ENCODE measurements at places on chromosomes 12 and 14. TPM values are rescaled to one million over a fixed set of nuclear protein-coding genes. Genes with fewer than 3 reads are reported as not detected.
A peak's percentile ranks its signal among the peaks of the same experiment; 100 is the strongest.

- H3K27ac ChIP-seq: no peak overlapping the region
- H3K36me3 ChIP-seq: no peaks in the 10 kb centered on the region
- no peaks in the 10 kb centered on the region for H3K27me3 ChIP-seq
- no peak overlapping the region for H3K4me3 ChIP-seq
These were observed 42.5 kb downstream of the LMO3 start for GRCh38 chr12:16563504-16563903.

DNA sequence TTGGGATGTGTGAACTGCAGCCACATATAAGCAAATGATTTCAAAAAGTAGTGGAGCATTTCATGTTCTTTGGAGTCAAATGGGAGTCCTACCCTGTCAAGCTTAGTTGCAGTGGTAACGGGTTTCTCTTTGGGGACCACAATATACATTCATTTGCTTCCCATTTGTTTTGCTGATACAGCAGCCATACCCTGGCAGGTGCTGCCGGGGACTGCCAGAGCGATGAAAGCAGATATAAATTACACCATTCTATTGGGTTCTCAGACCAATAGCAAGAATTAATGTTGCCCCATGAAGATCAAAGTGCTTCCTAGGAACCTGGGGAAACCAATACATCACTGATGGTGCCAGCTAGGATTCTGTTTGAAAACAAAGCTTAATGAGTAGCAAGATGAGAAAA is 1621.5 kb upstream of the FLRT2 start:
- no peaks in the 10 kb centered on the region for H3K27me3 ChIP-seq
- DNase-seq: no peak
- no peak overlapping the region for H3K27ac ChIP-seq
- H3K36me3 ChIP-seq: no peaks in the 10 kb centered on the region
- no peak overlapping the region for H3K4me3 ChIP-seq

DNA sequence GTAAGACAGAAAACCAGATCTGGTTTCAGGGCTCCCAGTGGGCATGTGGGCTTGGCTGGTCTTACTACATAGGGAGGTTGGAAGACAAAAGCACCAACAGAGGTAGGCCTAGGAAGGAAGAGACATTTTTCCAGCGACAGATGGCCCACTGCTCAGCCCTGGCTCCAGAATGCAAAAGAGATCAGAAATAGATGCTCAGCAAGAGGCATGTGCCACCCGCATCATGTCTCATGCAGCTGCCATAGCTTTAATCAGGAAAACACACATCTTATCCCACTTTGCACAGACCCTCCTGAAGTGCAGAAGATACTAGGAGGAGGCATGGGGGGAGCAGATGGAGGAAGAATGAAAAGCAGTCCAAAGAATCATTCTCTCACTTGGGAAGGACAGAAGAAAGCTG is 25.3 kb downstream of the VASH1 start:
- no peaks in the 10 kb centered on the region for H3K27me3 ChIP-seq
- DNase-seq: no peak
- H3K4me1 ChIP-seq: no peaks in the 10 kb centered on the region
- H3K27ac ChIP-seq: no peak overlapping the region

- no peaks in the 10 kb centered on the region for H3K27me3 ChIP-seq
- no peaks in the 10 kb centered on the region for H3K36me3 ChIP-seq
- no peak for DNase-seq
These were observed 17.8 kb downstream of the ACSS3 start for GRCh38 chr12:81095501-81096232.

GRCh38 chr12:120767071-120768024 is 41.7 kb downstream of the ACADS start:
- H3K27me3 ChIP-seq: no peaks in the 10 kb centered on the region
- H3K36me3 ChIP-seq: peaks cover 90% of the 10 kb centered on the region
- DNase-seq: no peak
- H3K4me1 ChIP-seq: peaks cover 15% of the 10 kb centered on the region
- no peak overlapping the region for H3K4me3 ChIP-seq

DNA sequence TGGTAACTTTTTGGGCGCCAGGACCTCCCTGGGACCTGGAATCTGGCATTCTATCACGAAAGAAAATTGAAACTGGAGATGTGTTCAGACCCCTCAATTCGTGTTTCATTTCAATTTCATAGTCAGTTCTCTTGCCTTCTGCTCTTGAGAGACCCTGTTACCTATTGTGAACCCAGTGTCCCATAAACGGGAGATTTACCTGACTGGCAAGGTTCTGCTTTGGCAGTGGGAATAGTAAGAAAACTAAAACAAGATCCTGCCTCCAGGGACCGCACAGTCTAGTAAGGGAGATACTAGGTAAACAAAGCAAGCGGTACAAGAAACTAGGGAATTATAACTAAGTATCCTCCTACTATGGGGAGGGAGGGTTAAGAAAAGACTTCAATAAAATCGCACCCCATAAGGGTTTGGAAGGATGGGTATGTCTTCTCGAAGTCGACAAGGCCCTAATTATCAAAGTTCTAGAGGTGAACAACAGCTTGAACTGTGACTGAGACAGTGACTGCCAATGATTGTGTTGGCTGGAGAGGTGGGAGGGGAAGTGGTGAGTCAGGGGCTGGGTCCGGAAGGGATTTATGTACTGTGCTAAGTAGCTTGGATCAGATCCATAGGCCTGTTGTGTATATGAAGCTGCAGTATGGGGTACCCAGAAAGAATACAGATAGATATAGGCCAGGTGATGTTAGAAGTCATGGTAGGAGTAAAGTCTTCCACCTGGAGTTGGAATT is 754 bp downstream of the ACSS3 start:
- peaks cover 16% of the 10 kb centered on the region for H3K27me3 ChIP-seq
- no peak overlapping the region for H3K27ac ChIP-seq
- no peak for DNase-seq
- no peaks in the 10 kb centered on the region for H3K4me1 ChIP-seq
- no peak overlapping the region for H3K4me3 ChIP-seq

GRCh38 chr14:104400355-104400754 is 179.2 kb upstream of the C14orf180 start:
- peaks cover 19% of the 10 kb centered on the region for H3K4me1 ChIP-seq
- H3K36me3 ChIP-seq: peaks cover 7% of the 10 kb centered on the region
- peaks cover 9% of the 10 kb centered on the region for H3K27me3 ChIP-seq
- no peak overlapping the region for H3K4me3 ChIP-seq
- H3K27ac ChIP-seq: no peak overlapping the region
- no peak for DNase-seq

- H3K36me3 ChIP-seq: no peaks in the 10 kb centered on the region
- DNase-seq: no peak
- no peak overlapping the region for H3K4me3 ChIP-seq
- H3K4me1 ChIP-seq: peaks cover 4% of the 10 kb centered on the region
- no peaks in the 10 kb centered on the region for H3K27me3 ChIP-seq
These were observed 423.9 kb downstream of the SOX5 start for GRCh38 chr12:23525450-23526072.

DNA sequence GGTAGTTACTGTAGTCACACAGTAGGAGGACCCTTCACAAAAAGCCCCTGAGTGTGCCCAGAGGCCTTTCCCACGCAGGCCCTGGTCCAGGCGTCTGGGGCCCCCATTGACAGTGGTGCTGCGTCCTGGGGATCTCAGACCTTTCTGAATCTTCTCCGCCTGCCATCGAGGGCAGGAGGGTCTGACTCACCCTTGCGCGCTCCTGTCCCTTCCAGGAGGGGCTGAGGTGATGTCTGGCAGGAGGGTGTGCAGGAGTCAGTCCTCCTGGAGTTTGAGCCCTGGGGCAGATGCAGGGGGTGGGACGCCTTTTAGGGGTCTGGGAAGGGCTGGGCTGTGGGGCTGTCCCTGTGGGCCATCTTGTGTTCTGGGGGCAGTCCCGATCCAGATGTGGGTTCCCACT is 386.8 kb downstream of the TMEM121 start:
- peaks cover 22% of the 10 kb centered on the region for H3K36me3 ChIP-seq
- H3K27ac ChIP-seq: peak overlapping the region; percentile 18
- H3K4me1 ChIP-seq: peaks cover 34% of the 10 kb centered on the region
- no peaks in the 10 kb centered on the region for H3K27me3 ChIP-seq
- peak overlapping the region; percentile 41 for H3K4me3 ChIP-seq

PTGDR gene
- total RNA-seq: not detected

DNA sequence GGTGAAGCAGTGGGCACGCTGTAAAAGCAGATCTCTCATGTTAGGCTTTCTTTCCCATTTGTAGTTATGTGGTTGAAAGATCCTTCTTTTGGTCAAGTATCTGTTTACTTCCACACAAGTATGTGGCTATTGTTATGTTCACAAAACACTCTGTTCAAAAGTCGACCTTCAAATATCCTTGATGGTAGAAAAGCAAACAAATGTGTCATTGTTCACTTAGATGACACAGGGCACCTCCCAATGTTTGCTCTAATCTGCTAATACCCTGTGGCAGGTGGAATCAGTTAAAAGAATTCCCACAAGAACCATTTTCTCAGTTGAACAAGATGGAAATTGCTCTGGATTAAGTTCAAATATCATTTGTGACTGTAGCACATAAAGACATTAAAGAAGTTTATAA is 43.6 kb upstream of the NAA30 start:
- H3K27me3 ChIP-seq: peaks cover 13% of the 10 kb centered on the region
- no peaks in the 10 kb centered on the region for H3K36me3 ChIP-seq
- H3K4me1 ChIP-seq: no peaks in the 10 kb centered on the region
- no peak for DNase-seq
- no peak overlapping the region for H3K4me3 ChIP-seq

DNA sequence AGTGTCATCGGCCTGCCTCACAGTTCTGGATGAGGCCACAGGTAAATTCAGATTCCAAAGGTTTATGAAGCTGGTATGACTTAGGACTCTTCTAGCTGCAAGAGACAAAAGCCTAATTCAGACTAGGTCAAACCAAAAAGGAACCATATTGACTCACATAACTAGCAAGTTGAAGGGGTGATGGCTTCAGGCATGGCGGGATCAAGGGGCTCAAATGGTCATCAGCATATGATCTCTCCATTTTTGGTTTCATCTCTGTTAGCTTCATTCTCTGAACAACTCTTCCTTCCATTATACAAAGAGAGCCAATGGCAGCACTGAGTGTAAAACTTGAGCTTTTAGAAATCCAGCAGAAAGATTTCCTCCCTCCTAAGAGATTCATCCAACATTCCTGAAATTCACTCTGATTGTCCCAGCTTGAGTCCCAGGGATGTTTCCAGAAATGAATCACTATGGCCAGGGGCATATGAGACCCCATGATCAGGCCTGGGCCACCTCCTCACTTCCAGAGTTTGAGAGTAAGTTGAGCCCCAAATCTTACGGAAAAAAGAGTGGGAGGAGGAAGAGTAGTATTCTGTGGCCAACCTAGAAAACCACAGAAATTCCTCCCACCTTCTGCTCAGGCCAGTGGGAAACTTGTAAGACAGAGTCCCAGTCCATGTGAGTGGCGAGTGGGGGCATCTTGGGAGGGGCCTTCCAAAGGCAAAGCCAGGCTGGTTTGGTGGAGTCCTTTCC is 2.0 kb upstream of the MAP1LC3B2 start:
- H3K27ac ChIP-seq: peak overlapping the region; percentile 80
- peaks cover 62% of the 10 kb centered on the region for H3K4me1 ChIP-seq
- no peaks in the 10 kb centered on the region for H3K36me3 ChIP-seq
- no peak for DNase-seq
- H3K27me3 ChIP-seq: no peaks in the 10 kb centered on the region
